Stimulated activated CD4-positive, alpha-beta T cell treated with anti-CD3 and anti-CD28 coated beads, Interleukin-12 subunit alpha, Interleukin-12 subunit beta, amount 100 ng/mL, for 48 hours (primary cell): ENCODE measurements at places on chromosomes 4 and X.

DNA sequence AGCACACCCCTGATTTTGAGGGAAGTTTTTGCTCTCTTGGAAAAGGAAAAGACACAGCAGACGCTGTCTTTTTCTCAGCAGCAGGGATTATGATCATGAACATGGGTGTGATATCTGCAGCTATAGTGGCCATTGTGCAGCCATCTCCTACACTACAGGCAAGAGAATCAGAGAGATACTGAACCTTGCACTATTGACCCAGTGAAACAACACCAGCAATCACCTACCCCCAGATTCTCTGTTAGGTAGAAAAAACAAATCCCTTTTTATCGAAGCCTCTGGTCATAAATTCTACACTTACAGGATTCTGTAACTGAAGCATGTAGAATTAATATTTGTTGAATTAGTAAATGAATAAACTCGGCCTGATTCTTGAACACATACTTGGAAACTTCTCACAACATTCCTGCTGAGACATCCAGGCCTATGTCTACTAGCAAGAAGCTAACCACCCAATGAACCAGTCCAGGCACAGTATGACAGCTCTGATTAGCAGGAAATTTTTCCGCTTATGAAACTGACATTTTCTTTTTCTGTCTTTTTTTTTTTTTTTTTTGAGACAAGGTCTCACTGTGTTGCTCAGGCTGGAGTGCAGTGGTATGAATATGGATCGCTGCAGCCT, 5.0 kb upstream of the AFAP1 start:
- DNase-seq, result no peak

- no peak for DNase-seq
These were observed 305.5 kb upstream of the TACR3 start for GRCh38 chr4:104025251-104025650.

- DNase-seq, result no peak
These were observed 328.3 kb downstream of the KLHL13 start for GRCh38 chrX:117788339-117788738.

GRCh38 chr4:15544248-15544729, 74.6 kb downstream of the CC2D2A start:
- DNase-seq, result no peak

DNA sequence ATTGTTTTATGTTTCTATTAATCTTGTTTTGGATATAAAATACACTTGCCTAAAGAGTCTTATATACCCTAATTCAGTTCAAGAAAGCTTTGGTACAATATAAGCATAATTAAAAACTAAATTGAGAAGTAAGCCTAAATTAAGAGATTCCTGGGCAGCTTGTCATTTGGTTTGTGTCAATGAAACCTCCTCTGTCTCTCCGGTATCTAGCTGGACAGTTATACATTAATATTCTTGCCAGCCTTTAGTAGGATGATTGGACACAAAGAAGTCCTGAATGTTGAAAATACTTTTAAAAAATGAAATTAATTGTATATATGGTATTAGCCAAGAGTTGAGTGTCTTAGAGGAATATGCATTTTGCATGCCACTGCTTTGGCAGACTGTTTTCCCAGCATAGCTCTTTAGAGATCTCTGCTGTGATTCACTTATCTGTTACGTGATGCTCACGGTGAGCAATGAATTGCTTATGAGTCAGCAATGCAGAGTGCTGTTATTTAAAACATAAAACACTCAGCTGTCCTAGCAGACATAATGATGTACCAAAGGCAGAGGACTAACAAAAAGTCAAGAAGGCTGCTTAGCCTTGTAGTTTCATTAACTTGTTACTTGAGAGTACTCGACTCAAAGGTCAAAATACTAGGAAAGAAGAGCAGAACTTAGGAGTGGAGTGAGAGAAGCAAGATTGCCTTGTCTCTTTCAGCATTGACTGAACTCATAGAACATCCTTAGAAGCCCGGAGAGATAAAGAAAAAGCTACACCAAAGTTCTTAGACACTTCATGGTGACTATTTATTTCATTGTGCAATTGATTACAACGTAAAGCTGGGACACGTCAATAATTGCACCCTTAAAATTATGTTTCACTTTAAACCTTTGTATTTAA, 1296.1 kb upstream of the PCDH7 start:
- DNase-seq, result no peak

DNA sequence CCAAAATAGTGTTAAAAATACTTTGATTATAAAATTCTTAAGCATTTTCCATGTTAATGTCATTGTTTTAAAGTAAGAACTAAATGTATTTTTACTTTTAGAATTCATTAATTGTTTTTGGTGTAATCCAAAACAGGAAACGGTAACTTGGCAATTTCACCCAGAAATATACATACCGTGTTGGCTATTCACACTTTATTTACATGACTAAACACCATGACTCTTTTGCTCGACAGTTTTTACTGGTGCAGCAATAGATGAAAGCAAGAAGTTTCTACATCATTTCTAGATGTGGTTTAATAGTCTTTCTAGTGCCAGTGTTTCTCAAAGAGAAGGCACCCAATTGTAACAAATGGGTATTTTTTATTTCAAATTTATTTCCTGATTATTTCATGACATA, 25.6 kb upstream of the MAGEA1 start:
- DNase-seq, result no peak

DNA sequence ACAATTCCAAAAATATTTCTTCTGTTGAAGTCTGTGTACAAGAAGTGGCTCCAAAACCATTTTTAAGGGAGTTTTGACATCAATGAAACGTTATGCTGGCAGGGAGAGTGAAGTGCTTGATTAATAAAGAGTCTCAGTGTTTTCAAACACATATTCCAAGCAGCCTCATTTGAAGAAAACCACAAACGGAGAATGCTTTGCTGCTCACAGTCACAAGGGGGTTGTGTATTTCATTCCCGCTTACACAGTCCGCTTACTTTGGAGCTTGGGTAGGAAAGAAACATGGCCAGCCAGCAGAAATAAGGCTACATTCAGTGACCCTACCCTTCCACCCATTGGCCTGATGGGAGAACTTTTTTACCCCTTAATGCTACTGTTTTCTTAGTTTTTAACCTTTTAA, 586.2 kb downstream of the RAB28 start:
- no peak for DNase-seq
